Skeletal muscle tissue (tissue), 5 donors: ENCODE measurements at places on chromosomes 16 and 17. TPM values are rescaled to one million over a fixed set of nuclear protein-coding genes. Genes with fewer than 3 reads are reported as not detected.

Gene GLIS2
- total RNA-seq, result 4.2 TPM

Gene USH1G
- under 0.01 TPM for total RNA-seq

Gene CSH2
- total RNA-seq, result not detected

Gene KIFC3
- total RNA-seq, result 9.9 TPM

Gene ANKRD40CL
- total RNA-seq, result not detected

Gene SPATA22
- 2.1 TPM for total RNA-seq
